Mesenteric fat pad (tissue), 1 donor: ENCODE measurements at places on chromosomes 16 and 17. TPM values are rescaled to one million over a fixed set of nuclear protein-coding genes. Genes with fewer than 3 reads are reported as not detected.

The KSR1 gene
- 38.9 TPM for total RNA-seq

The C17orf78 gene
- not detected for total RNA-seq

The DHRS7C gene
- total RNA-seq = not detected

The HES7 gene
- total RNA-seq = not detected

The ZNF423 gene
- total RNA-seq = 13.5 TPM

The TEX14 gene
- 0.10 TPM for total RNA-seq

DNA sequence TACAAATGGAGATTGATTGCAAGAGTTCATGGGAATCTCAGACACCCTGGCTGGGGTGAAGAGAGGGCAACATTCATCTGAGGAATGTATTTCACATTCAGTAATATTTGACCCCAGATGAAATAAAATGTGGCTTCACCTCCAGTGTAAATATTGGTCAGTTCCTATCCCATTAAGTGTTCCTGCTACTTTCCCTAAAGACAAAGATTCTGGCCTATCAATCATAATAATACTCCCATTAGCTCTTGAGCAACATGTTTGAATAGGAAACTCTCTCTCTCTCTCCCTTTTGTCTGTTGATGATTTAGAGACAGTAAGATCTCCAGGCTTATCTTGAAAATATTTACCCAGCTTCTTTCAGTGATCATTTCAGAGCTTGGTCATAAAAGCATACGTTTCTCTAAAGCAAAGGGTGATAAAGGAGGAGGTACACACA lies 70.1 kb downstream of the KCNJ2 start:
- DNase-seq = no peak

DNA sequence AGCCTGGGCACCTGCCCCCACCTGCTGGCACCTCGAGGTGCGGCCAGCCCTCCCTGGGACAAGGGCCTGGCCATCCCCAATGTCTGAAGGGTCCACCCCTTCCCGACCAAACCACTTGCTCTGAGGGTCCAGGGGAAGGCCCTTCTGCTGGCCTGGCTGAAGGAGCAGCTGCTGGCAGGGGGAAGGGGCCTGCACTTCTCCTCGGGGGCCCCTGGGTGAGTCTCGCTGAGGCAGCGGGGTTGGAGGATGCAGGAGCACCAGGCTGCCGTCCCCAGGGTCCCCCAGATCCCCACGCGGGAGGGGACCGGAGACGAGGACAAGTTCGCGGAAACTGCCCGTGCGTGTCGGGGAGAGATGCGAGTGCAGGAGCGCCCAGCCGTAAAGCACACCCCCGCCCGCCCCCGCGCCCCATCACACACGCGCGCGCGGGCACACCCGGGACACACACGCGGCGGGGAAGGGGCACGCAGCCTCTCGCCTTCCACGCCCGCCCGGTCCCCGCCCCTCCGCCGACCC lies 725 bp upstream of the CACNA1H start:
- DNase-seq = no peak

DNA sequence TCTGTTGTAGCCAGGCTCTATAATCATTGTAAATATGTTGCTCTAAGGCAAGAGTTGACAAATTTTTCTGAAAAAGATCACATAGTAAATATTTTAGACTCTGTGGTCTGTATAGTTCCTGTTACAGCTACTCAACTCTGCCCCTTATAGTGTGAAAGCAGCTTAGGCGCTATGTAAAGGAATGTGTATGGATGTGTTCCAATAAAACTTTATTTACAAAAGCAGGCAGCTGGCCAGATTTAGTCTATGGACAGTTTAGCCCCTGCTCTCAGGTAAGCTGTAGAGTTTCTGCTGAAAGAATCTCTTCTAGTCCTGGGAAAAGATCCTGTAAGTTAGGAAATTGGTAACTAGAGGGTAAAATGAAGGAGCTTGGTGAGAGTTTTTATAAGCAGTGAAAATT lies 133.1 kb downstream of the SALL1 start:
- DNase-seq = no peak

DNA sequence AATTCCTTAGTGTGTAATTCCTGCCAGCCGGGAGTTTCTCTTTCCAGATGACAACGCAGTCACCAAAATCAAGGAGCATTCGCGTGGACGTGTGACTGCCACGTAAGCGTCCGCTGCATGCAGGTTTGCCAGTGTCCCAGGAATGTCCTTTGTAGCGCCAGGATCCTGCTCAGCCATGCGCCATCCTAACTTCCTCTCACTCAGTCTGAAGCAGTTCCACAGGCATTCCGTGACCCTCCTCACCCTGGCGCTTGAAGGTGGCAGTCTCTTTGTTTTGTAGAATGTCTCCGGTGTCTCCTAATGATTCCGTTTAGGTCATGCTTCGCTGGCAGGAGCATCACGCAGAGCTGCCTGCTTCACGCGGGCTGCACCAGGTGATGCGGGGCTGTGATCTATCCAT lies 88.6 kb downstream of the RPTOR start:
- no peak for DNase-seq

DNA sequence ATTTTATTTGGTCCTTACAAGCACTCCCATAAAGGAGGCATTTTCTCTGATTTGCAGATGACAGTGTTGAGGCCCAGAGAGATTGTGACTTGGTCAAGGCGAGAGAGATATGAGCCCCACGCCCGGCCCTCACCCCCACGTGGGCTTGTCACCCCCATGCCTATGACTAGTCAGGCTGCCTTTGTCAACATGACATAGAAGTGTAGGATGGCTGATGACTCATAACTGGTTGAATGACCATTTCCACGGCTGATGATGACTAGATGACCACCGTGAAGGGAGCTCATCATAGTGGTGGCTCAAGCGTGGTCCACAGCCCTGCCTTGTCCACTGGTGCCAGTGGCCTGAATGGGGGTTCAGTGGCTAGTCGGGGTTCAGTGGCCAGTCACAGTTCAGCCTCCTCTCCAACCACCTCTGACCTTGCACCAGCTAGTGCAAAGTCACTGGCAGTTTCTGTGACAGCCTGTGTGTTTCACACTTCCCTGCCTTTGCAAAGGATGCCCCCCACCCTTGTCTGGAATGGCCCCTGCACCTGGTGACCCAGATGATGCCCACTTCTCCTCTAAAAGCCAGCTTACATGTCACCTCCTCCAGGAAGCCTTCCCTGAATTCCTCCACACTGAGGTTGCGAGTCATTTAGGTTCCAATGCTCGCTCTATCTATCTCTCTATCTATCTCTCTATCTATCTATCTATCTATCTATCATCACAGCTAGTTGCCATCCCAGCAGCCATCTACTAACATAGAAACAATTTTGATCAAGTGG lies 3.8 kb upstream of the WSCD1 start:
- no peak for DNase-seq

GRCh38 chr16:4200781-4201137 lies 41.1 kb downstream of the SRL start:
- no peak for DNase-seq

GRCh38 chr17:75465039-75465438 lies 8.6 kb downstream of the TMEM94 start:
- DNase-seq = no peak

DNA sequence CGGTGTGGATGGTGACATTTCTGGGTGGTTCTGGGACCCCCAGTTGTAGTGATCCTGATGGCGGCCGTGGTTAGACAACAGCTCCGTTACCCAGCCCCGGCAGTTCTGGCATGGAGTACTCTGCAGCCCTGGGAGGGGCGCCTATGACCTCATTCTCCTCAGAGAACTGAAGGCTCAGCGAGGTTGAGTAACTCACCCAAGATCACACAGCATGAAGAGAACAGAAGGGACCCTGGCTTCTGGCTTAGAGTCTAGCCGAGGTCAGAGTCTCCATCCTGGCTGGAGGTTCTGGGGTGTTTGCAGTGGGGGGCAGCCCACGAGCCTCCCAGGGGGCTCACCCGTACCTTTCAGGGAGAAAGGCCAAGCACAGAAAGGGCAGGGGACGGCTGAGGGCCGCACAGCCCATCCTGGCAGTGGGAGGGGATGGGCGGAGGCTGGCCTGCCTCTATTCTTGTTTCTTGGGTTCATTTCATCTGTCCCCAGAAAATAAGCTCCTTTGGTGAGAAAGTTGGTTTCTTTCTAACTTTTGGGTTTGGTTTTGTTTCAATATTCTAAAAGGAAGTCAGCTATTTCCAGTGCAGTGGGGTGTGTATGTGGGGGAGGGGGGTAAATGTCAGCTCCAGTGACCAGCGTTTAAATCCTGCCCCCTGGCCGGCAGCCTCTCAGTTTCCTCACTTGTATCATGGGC lies 13.2 kb downstream of the ZFPM1 start:
- no peak for DNase-seq

GRCh38 chr16:60776281-60776680 lies 1260.0 kb downstream of the CDH8 start:
- no peak for DNase-seq

- DNase-seq = no peak
These were observed 165.1 kb downstream of the PPM1E start for GRCh38 chr17:58920773-58921172.
